Thoracic aorta (tissue), 2 donors: ENCODE measurements at places on chromosomes 7 and 10. TPM values are rescaled to one million over a fixed set of nuclear protein-coding genes. Genes with fewer than 3 reads are reported as not detected.

Gene LIPJ
- 0.27 TPM for total RNA-seq

- DNase-seq = no peak
These were observed 8.8 kb downstream of the NXPH1 start for GRCh38 chr7:8442051-8442813.

Gene PRF1
- total RNA-seq = 5.4 TPM

DNA sequence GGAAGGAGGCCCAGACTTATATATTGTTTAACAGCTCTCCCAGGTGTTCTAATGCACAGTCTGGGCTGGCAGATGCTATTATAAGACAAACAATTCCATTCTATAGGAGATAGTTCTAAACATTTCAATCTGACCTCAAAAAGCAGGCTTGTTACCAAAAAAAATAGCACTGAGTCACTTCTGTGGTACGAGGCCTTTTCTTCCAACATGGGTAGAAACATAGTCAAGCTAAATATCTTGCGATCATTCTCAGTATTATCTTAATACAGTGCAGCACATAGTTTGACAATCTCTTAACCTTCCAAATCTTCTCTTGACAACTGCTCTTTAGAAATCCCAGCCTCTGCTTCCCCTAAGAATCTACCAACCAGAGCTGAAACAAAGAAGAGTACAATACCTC is 46.6 kb upstream of the MKX start:
- no peak for DNase-seq

Gene HOXA6
- total RNA-seq = not detected

DNA sequence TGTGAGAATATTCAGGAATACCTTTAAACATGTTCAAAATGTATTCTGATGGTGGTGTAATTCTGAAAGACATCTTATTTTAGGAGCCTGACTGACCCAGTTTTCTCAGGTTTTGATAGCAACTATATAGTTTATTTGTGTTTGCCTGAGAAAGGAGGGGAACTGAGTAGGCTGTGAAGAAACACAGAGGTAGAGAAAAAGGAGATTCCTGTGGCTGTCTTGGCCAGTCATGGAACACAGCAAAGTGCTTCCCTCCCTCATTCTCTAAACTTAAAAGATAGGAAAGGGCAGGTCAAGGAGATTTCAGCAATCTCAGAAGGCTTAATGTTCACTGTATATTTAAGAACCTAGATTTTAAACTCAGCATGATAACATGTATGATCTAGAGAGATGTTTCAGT is 43.5 kb downstream of the ZMYND11 start:
- no peak for DNase-seq

DNA sequence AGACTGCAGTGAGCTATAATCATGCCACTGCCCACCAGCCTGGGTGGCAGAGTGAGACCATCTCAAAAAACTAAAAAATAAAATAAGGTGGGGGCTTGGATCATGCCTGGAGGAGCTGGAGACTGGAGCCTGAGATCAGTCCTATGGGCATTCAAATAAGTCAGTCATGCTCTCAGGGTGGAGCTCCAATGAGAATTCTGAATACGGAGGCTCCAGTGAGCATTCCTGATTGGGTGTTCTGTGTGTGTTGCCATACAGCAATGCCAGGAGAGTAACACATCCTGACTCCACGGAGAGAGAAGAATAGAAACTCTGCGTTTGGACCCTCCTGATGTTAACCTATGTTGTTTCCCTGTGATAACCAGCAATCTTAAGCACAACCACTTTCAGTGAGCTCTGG is 16.0 kb downstream of the UBE2D4 start:
- no peak for DNase-seq

Gene DRGX
- not detected for total RNA-seq
